Stimulated activated CD4-positive, alpha-beta T cell treated with anti-CD3 and anti-CD28 coated beads, TNF-alpha, amount 100 ng/mL, for 4 hours (primary cell): ENCODE measurements at places on chromosomes 1 and 21.

DNA sequence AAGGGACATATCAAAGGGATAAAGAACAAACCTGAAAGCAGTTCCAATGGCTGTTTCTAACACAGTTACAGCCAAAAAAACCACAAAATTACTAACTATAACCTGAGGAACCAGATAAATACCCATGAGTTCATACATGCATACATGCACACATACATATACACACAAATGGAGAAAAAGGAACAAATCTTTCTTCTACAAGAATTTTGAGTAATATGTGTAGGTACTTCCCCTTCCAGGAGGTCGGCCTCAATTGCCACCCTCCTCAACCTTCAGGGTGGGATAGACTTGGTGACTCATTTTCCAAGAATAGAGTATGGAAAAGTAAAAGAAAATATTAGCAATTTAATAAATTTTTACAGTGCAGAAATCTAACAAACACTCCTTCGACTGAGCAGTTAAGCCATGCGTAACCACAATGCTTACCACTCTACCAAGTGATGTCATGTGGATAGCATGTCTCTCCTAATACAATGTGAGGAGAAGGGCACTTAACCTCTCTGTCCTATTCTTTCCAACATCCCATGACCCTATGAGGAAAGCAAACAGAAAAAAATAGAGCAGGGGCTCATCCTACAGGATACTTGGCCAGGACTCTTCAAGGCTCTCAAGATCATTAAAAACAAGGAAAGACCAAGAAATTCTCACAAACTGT lies 243.0 kb upstream of the RUNX1 start:
- no peak for DNase-seq

- DNase-seq: no peak
Observed at GRCh38 chr1:18322368-18323032, 158.2 kb upstream of the KLHDC7A start.

DNA sequence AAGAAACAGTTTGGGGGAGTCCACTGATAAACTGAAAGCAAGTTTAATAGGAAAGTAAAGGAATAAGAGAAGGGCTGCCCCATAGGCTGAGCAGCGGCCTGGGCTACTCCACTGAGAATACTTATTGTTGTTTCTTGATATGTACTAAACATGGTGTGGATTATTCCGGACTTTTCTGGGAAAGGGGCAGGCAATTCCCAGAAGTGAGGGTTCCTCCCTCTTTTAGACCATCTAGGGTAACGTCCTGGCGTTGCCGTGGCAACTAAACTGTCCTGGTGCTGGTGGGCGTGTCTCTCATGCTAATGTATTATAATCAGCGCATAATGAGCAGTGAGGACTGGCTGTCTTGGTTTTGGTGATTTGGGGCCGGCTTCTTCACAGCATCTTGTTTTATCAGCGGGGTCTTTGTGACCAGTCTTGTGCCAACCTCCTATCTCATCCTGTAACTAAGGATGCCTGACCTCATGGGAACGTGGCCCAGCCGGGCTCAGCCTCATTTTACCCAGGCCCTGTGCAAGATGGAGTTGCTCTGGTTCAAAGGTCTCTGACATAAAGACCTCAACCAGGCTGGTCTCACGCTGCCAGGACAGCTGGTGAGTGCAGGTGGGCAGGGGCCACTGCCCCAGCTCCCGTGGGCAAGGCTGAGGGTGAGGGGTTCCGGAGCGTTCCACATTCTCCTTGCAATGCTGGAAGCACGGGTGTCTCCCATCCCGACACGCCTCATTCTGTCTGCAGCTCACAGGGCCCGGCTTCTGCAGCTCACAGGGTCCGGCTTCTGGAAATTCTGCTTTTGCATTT lies 19.6 kb upstream of the C1orf159 start:
- no peak for DNase-seq

GRCh38 chr1:84133479-84133878 lies 10.6 kb upstream of the PRKACB start:
- DNase-seq: no peak

GRCh38 chr1:160578175-160578524 lies 1.1 kb downstream of the CD84 start:
- DNase-seq: no peak

DNA sequence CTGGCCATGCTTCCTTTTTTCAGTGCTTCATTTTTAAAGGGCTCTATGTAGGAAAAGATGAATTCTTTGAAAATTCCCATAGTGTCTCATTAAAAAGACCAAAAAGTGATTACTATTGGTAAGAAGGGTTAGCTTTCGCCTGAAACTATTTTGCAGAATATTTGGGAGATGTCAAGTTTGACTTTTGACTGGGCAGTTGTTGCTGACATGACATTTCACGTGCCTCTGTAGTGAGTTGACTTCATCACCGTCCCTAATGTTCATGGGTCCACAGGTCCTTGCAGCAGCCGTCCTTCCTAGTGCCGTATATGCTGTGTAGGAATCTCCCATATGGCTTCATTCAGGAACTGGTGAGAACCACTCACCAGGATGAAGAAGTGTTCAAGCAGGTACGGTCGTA lies 88.7 kb upstream of the KIF1B start:
- no peak for DNase-seq

GRCh38 chr1:232728507-232729263 lies 76.5 kb upstream of the MAP10 start:
- no peak for DNase-seq

DNA sequence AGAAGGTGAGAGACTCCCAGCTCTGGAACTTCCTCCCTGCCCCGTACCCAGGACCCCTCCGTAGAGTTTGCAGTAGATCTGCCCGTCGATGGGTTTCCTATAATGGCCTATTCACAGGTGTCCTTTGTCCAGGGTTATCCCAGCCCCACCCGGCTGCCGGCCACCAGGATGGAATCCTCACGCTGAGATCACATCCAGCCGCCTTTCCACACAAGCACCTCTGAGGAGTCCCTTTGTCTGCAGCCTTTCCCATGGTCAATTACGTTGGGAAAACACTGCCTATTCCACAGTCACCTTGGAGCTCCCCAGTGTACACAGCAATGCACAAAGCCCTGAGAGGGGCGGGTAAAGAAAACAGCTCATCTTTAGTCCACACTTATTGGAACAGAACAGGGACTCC lies 190.0 kb upstream of the EDN2 start:
- no peak for DNase-seq

GRCh38 chr21:38631206-38631605 lies 132.9 kb upstream of the ERG start:
- no peak for DNase-seq

DNA sequence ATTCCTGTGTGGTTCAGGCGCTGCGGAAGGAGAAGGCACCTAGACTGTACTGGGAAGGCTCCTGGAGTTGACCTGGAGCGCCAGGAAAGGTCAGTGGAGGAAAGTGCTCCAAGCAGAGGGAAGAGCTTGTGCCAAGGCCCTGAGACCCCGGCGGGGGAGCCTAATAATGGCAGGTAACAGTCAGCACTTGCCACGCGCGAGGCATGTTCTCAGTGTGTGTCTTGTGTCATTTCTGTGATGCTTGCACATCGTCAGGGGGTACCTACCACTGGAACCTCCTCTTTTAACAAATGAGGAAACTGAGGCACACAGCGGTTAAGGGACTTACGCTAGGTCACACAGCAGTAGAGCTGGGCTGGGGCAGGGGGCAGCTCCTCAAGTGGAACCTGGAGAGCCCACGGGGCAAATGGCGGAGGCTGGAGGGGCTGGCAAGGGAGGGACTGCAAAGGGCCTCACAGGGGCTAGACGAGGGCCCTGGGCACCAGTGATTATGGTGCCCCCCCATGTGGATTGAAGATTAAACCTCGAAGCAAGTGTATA lies 976 bp upstream of the BMP8B start:
- DNase-seq: no peak

DNA sequence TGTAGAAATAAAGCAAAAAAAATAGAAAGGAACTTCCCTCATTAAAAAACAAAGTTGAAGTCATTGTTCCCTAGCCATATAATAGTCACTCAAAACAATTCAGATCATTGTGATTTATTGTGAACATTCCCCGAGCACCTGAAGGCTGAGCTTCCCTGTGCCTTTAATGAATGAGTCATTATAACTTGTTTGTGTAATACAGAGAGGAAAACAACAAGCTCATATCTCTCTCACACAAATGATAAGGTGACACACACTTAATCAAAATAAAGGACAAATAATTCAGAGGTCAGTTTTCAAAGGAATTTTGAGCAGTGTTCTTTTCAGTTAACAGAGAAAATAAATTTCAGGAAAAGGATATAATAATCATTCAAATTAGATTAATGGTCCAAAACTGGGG lies 326.2 kb downstream of the DUSP10 start:
- DNase-seq: no peak

- DNase-seq: no peak
Observed at GRCh38 chr1:36803868-36804570, 230.3 kb downstream of the GRIK3 start.

- no peak for DNase-seq
Observed at GRCh38 chr1:53826367-53826766, 11.7 kb downstream of the NDC1 start.

GRCh38 chr1:205575294-205575885 lies 56.4 kb downstream of the ELK4 start:
- no peak for DNase-seq

GRCh38 chr1:145963265-145964019 lies 933 bp downstream of the ANKRD34A start:
- no peak for DNase-seq

DNA sequence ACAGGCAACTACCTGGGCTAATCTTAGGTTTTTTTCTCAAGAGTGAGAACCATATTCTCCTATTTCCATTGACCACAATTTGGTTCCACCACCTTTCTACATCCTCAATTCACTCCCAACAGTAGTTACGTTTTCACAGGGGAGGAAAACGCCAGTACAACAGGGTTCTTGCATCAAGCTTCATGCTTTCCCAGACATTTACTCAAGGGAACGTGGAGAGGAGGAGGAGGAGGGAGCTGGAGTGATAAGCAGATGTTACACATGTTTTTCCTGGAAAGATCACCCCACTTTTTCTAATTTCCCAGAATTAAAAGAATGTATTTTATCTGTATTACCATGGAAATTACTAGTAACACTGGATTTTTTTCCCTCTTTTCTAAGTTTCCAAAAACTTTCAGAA lies 58.3 kb downstream of the RGS5 start:
- DNase-seq: no peak

DNA sequence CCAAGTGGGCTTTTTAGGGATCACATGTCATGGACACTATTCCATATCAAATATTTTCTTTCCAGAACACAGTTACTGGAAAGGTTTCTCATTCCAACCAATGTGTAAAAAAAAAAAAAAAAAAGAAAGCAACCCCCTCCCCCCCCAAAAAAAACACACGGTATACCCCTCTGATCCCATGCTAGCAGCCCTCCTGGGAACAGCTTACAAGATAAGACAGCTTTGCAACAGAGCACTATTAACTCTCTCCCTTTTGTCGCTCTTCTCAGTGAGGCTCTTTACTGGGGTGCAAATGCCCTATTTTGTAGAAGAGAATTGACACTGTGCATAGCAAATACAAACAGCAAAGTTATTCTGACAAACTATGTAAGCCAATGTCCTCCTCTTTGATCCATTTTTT lies 161.2 kb downstream of the NTMT2 start:
- no peak for DNase-seq

DNA sequence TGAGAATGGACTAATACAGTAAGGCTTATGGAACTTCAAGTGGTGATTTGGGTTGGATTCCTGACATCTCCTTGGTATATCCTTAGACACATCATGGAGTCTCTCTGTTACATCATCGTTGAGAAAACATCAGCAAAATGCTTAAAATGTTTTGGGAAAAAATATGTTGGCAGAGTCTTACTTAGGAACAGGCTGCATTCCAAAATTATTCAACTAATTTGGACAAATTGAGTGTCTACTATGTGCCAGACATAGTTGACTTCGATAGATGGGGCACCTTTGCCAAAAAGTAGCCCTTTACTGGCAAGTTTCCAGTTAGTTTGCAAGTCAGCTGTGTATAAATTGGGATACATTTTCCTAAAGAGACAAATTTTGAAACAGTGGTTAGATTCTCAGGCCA lies 253.4 kb upstream of the ST6GALNAC5 start:
- DNase-seq: no peak

DNA sequence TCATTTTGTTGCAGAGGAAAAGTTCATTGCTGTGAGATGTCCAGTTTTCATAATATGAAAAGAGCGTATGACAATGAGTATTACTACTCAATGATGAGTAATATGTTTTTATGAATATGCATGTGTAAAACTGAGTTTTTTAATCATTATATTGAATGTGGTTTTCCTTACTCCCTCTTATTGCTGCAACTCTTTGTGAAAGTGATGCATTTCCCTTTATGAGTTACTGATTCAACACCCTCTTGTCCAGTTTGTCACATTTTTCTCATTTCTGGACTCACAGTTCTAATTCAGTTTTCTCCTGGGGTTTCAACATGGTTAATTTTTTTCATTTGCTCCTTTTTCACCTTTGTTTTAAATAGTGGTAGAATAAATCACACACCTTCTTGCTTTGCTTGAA lies 35.2 kb upstream of the KCNJ15 start:
- DNase-seq: no peak

- DNase-seq: no peak
Observed at GRCh38 chr21:39513735-39514134, 62.0 kb downstream of the SH3BGR start.

DNA sequence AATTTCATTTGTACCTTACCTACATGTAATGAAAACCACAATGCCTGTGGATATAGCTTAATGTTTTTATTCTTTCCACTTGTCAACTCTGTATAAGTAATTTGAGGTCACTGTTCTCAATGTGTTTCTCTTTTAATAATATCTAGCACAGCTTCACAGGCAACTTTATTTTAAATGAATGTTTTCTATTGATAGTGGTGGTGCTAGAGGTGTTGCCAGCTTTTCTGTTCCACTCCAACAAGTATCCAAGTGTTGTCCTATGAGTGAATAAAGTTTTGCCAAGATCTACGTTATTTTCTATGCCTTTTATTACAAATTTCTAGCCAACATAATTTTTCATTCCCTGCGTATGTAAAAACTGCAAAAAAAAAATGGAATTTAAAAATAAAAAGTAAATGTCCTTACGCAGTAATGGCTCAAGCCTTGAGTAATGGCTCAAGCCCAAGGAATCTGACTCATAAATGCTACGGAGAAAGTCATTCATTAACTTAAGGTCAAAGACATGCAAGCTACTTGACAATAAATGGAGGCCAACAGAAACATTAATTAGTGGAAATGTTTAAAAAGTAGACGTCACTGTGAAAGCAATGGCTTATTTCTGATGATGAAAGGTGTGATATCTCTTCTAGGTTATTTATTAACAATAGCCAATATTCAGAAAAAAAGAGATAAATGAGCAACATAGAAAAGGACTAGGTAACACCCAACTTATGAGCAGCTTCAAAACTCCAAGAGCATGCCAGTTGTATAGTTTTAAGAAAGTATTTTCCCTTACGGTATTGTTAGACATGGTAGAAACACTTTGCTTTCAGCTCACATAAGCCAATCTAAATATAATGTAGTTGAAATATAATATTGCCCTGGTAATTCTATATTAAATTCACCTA lies 71.4 kb downstream of the SLC44A5 start:
- no peak for DNase-seq

DNA sequence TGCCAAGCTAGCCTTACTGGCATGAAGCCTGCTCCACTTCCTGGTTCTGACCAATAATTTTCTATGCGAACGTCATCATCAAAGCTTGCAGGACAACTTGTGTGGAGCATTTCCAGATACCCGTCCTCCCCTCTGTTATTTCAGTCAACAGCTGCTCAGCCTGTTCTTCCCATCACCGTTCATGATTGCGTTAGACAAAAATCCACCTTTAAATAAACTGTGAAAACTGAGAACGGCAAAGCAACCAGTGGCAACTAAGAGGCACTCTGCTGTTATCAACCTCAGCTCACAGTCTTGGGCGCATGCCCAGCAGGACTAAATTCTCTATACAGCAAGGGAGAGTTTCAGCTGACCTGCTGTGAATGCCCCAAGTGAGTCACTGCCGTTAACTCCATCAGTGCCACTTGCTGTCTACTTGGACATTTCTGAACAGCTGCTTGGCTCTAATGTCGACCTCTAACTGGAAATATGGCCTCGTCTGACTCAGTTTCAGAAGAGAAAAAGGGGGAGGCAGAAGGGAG lies 207.4 kb upstream of the RUNX1 start:
- DNase-seq: no peak
